ENCODE measurements at places on chromosomes 5 and 9.

- no peak for DNase-seq
Observed at GRCh38 chr9:121294151-121294743, 26.3 kb downstream of the GSN start.

DNA sequence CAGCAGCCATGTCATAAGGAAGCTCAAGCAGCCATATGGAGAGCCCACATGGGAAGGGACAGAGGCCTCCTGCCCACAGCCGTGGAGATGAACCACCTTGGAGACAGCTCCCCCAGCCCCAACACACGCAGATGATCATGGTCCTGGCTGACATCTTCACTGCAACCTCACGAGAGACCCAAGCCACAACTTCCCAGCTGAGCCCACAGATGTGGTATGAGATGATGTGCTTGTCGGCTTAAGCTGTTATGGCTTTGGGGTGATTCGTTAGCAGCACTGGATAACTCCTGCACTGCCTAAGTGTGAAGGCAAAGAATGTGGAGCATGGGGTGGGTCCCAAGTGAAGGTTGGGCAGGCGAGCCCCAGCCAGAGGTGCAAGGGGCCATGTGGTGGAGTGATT is 163.4 kb downstream of the ERCC6L2 start:
- DNase-seq = no peak

DNA sequence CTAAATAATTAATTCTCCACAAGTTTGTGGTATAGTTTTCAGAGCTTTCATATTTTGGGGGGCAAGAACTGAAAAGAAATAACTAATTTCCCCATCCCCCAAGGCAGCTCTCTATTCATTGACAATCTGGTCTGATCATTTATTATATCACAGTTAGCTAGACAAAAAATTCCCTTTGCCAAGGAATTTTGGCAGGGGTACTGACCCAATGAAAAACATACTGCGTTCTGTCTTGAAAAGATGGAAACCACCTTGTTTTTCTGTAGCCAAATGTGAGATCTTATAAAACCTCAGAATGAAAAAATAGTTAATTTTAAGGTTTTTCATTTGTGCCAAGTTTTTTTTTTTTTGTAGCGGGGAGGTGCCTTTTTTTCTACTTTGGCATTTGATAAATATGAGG is 1008.9 kb downstream of the EFNA5 start:
- DNase-seq = no peak

DNA sequence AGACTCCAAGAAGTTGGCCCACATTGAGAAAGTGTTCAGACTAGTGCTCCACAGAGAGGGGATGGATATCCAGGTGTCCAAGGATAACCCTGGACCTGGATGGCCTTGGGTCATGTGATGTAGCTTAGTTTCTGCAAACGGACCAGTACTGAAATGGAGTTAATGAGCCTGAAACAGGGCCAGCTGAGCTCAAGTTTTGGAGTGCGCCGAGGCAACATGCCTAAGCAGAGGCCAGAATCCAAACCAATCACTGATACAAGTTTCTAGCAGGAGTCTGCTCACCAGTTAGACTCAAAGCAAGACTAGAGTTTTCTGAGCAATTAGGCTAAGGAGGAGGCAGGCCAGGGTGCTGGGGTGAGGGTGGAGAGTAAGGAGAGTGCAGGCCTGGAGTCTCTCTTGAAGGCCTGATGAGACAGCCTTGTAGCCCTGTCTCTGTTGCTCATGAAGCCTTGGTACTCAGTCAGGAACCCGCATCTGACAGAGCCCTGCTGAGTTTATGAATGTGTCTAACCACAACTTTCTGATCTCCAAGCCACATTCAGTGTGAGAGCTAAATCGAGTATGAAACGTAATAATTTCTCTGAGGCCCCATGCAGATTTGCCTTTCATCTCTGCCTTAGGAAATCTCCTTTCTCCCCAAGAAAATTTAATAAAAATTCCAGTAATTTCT is 68.9 kb upstream of the EQTN start:
- DNase-seq = no peak

DNA sequence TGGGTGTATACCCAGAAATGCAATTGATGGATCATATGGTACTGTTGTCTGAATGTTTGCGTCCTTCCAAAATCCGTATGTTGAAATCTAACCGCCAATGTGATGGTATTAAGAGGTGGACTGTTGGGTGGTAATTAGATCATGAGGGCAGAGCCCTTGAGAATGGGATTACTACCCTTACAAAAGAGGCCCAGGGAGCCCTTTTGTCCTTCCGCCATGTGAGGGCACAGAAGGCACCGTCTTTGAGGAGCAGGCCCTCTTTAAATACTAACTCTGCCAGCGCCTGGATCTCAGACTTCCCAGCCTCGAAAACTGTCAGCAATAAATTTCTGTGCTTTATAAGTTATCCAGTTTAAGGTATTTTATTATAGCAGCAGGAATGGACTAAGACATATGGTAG is 156.0 kb upstream of the OTULINL start:
- DNase-seq = no peak

GRCh38 chr5:138452720-138453119 is 12.6 kb upstream of the EGR1 start:
- DNase-seq = no peak

DNA sequence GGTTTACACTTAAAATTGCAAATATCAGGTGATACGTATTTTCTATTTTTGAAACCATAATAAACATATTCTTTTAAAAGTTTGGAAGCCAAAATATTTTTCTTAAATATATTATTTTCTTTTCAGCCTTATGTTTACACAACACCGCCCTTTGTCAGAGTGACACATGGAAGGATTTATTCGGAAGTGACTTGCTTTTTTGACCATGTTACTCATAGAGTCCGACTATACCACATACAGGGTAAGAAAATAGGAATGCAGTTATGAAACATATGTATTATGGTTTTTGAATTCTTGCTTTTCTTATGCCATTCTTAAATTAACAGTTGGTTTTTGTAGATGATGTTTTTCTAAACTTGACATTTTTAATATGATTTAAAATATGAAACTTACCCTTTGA is 133.9 kb downstream of the MAN2A1 start:
- no peak for DNase-seq

DNA sequence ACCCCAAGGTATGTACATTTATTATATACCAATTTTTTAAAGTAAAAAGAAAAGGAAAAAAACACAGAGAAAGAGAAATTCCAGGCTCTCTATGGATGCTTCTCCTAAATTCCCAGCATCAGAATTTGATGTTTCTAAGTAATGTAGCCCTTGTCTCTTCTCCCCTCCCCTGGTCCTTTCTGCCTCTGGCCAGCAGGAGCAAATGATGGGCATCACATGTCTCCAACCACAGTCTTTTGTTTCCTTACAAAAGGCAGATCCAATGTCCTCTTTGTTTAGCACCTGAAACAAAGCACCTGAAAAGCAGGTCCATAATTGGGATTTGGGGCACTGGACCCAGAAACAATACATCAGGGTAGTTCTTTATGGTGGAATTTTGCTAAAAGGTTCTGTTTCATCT is 50.4 kb upstream of the APC start:
- no peak for DNase-seq

GRCh38 chr5:119036101-119036762 is 34.7 kb upstream of the DMXL1 start:
- DNase-seq = no peak

DNA sequence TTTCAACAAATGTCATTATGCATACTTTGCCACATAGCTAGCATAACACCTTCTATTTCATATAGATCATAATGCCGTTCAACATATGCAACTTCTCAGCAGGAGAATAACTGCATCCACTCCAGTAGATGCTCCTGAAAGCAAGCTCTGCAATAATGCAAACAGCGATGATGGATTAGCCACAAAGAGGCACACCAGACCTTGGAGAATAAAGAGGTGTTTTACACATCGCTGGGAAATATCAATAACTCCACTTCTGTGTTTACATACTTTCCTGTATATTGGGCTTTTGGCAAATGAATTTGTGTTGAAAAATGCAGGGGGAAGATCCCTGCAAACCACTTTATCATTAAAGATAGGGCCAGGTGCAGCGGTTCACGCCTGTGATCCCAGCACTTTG is 271.5 kb upstream of the PANK3 start:
- DNase-seq = no peak

DNA sequence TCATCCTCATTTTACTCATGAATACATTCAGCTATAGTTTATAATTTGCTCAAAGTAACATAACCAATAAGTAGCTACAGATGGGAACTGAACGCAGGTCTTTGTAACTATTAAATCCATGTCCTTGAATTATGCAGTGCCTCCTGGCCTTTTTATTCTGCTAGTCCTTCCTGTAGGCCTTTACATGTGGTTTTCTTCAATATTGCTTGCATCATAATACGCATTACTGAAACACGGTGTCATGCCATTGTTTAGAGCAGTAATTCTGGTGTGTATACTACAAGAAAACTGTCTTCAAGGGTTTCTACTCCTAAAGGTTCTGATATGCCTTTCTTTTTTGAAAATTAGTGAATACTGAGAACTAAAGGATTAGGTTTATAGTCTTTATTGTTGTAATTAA is 20.7 kb downstream of the CWC27 start:
- DNase-seq = no peak

DNA sequence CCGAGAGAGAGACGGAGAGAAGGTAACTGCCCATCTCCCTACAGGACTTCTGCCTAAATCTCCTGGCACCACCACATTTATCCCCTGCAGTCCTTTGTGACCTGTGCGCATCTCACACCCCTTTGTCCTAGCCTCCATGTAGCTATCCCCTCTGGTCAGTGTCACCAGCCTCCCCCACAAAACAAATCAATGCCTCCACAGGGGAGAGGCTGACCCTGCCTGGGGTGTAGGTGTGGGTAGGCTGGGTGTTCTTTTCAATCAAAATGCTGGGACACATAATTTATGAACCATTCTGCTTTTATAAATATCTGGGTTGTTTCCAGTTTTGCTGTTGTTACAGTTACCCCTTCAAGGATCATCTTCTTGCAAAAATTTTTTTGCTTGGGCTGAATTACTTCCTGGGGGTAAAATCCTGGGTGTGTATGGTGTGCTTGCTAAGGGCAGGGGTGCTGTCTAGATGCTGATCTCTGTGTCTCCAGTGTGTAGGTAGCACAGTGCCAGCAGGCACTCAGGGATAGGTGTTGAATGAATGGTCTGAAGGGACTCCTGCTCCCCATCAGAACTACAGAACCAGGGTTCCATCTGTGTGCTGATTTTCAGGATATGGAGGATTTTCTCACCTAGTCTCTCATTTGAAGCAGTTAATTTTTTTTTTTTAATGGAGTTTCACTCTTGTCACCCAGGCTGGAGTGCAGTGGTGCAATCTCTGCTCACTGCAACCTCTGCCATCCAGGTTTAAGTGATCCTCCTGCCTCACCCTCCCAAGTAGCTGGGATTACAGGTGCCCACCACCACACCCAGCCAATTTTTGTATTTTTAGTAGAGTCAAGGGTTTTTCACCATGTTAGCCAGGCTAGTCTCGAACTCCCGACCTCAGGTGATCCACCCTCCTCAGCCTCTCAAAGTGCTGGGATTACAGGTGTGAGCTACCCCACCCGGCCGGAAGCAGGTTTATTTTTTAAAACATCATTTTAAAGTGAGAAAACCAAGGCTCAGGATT is at the start of gene GARIN3:
Gene GARIN3 (minus strand): TSS at position 51 of the 1,000 bp plus-strand sequence. CDS start 96 bp downstream, outside the sequence.
- DNase-seq = no peak

GRCh38 chr9:136935651-136936050 is 8.9 kb downstream of the FBXW5 start:
- no peak for DNase-seq

GRCh38 chr5:73862796-73863195 is 236.8 kb downstream of the ARHGEF28 start:
- DNase-seq = no peak

GRCh38 chr9:6764011-6764410 is 6.2 kb downstream of the KDM4C start:
- DNase-seq = no peak

GRCh38 chr9:80964374-80964773 is 725.0 kb downstream of the TLE1 start:
- DNase-seq = no peak

- no peak for DNase-seq
Observed at GRCh38 chr5:23484096-23484495, 23.3 kb upstream of the PRDM9 start.

All from stimulated activated CD4-positive, alpha-beta T cell treated with anti-CD3 and anti-CD28 coated beads, TNF-alpha, amount 100 ng/mL, for 1 hour (primary cell).